ENCODE measurements at places on chromosomes 16 and 17.

GRCh38 chr16:57798953-57799599, 3.2 kb downstream of the KIFC3 start:
- no peak overlapping the region for H3K27ac ChIP-seq
- H3K4me1 ChIP-seq: peaks cover 27% of the 10 kb centered on the region
- no peaks in the 10 kb centered on the region for H3K36me3 ChIP-seq
- DNase-seq: no peak
- H3K4me3 ChIP-seq: no peak overlapping the region

- no peaks in the 10 kb centered on the region for H3K4me1 ChIP-seq
- H3K27ac ChIP-seq: no peak overlapping the region
- H3K27me3 ChIP-seq: no peaks in the 10 kb centered on the region
Observed at GRCh38 chr17:40463122-40463550, 19.9 kb downstream of the IGFBP4 start.

DNA sequence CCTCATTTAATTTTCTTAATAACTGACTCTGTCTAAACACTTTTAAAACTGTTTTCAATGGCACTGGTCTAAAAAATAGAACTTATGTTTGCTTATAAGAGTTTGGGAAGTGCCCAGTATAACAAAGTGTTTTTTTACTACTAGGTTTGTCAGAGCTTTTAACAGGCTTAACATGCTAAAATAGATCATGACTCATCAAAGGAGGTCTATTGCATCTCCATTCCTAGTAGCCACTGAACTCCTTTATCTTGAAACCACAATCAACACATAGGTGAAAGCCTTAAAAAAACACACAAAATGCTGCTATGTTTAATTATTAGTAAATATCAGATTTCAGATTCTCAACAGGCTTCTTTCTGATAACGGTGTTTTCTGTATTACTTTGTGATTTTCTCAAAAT, 196.4 kb upstream of the KIF2B start:
- H3K27me3 ChIP-seq: no peaks in the 10 kb centered on the region
- no peaks in the 10 kb centered on the region for H3K36me3 ChIP-seq
- no peak for DNase-seq
- H3K27ac ChIP-seq: no peak overlapping the region

DNA sequence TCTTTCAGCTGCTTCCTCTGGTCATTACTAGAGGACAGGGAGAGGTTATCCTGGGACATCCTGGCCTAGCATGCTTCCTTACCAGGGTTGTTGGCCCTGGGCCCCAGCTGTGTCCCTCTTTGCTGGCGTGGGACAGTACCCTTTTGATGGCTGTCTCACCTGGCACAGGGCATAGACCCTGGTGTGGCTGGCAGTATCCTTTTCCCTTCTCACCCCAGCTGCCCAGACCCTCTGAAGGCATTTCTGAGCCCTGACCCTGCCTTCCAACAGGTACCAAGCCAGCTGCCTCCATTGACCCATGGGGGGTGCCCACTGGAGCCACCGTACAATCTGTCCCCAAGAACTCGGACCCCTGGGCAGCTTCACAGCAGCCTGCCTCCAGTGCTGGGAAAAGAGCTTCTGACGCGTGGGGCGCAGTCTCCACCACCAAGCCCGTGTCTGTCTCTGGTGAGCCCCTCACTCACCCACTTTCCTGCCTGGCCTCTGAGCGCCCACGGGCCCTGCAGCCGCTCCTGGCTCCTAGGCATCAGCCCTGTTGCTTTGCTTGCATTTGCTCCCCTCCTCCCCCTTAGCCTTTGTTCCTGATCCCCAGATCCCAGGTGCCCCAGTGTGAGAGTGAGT, 34.0 kb downstream of the B9D1 start:
- H3K4me3 ChIP-seq: no peak overlapping the region
- no peaks in the 10 kb centered on the region for H3K36me3 ChIP-seq
- peaks cover 4% of the 10 kb centered on the region for H3K4me1 ChIP-seq
- H3K27me3 ChIP-seq: no peaks in the 10 kb centered on the region
- H3K27ac ChIP-seq: no peak overlapping the region
- DNase-seq: no peak

DNA sequence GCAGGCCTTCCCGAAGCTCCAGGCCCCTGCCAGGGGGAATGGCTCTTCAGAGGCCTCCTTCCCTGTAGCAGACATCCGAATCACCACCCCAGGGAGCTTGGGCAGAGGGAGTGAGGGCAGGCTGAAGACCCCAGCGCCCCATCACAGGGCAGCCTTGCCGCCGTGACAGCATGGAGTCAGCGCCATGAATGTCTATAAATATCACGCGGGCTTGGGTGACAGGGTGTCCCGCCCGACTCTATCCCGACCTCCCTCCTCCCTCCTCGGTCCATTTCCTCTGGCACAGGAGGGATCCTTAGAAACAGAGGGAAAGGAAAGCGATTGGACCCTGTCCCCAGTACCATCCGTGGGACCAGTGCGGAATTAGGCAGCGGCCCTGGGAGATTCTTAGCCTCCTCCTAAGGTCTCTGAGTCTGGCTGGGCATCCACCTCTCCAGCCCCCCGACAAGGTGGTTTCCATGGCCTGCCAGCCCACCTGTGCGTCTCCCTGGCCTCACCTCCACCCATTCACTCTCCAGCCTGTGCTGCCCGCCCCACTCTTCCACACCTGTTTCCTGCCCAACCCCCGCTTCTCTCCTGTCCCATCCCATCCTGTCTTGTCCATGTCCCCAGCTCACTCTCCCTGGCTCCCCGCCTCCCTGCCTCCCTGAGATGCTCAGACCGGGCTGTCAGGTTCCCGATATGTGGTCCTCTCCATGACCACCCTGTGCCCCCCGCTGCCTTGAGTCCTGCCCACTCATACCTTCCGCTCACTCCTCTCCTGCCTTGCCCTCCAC, 5.1 kb downstream of the ATP2A1 start:
- H3K27me3 ChIP-seq: peaks cover 12% of the 10 kb centered on the region
- peaks cover 5% of the 10 kb centered on the region for H3K36me3 ChIP-seq
- no peak for DNase-seq

DNA sequence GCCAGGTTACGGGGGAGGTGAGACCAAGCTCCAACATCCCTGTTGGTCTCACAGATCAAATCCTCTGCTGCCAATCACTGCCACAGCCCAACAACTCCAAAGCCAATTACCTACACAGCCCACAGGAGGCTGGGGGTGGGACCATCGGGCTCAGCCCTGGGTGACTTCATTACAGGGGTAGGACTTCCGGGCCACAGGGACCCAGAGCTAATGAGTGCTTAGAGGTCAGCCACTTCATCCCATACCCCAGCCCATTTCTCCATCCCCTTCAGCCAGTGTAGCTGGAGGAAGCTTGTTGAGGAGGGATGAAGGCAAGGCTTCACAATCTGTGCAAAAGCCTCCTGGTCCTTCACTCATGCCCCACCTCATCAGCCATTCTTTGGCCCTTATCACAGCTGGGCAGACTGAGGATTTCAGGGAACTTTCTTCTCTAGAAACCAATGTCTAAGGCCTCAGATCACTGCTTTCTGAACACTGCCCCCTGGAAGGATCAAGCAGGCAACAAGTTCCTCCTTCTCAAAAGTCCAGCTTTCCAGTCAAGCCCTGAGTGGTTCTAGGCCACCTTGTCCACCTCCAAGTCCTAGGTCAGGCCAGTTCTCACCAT, 5.8 kb downstream of the FOXN1 start:
- no peak for DNase-seq
- H3K4me3 ChIP-seq: no peak overlapping the region
- H3K36me3 ChIP-seq: no peaks in the 10 kb centered on the region

DNA sequence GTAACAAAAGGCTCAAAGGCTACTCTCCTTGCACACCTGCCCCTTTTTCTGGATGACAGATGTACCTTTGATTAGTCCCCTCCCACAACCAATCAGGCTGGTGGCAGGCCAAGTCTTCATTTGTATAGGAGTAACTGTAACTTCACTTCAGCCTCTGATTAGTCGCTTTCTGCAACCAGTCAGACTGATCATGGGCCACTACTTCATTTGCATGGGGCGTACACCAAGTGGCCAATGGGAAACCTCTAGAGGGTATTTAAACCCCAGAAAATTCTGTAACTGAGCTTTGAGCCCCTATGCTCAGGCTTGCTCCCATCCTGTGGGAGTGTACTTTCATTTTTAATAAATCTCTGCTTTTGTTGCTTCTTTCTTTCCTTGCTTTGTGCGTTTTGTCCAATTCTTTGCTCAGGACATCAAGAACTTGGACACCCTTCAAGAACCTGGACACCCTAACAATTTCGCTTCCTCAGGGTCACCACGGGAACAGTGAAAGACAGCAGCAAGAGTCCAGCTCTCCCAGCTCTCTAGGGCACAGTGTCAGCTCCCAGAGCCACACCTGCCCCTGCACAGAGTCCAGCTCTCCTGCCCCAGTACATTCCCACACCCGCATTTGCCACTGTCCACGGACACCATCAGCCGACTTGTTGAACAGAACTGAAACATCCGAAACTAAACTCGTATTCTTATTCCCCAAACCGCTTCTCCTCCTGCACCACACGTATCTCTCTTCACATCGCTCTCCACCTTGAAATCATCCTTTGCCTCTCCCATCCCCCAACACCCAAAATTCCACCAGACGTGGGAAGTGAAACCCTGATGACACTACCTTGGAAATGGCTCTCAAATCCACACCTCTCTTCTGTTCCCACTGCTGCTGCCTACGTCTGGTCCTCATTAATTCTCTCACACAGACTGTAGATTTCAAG, 53.4 kb downstream of the ABCC12 start:
- no peak overlapping the region for H3K27ac ChIP-seq
- no peak for DNase-seq
- peaks cover 38% of the 10 kb centered on the region for H3K27me3 ChIP-seq
- peaks cover 14% of the 10 kb centered on the region for H3K4me1 ChIP-seq
- no peaks in the 10 kb centered on the region for H3K36me3 ChIP-seq

- H3K36me3 ChIP-seq: no peaks in the 10 kb centered on the region
- no peak for DNase-seq
- no peak overlapping the region for H3K27ac ChIP-seq
- no peak overlapping the region for H3K4me3 ChIP-seq
- peaks cover 8% of the 10 kb centered on the region for H3K27me3 ChIP-seq
Observed at GRCh38 chr17:6480303-6480675, 36.0 kb downstream of the PIMREG start.

- H3K4me3 ChIP-seq: no peak overlapping the region
- H3K27ac ChIP-seq: no peak overlapping the region
- peaks cover 68% of the 10 kb centered on the region for H3K36me3 ChIP-seq
- no peaks in the 10 kb centered on the region for H3K27me3 ChIP-seq
- no peak for DNase-seq
Observed at GRCh38 chr16:23676924-23677480, 1.7 kb upstream of the PLK1 start.

DNA sequence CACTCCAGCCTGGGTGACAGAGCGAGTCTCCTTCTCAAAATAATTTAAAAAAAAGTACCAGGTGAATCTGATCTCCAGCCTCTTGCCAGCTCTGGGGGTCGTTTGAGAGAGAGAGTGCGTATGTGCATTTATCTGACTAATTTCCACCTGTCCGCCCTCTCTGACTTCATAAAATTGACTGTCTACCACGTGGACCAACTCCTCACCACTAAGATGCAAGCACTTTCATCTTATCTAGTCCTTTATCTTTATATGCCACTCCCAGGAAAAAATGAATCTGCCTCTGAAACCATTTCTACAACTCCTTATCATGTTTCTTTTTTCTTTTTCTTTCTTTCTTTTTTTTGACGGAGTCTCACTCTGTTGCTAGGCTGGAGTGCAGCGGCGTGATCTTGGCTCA, 55.8 kb downstream of the HS3ST3A1 start:
- peaks cover 48% of the 10 kb centered on the region for H3K27me3 ChIP-seq
- no peaks in the 10 kb centered on the region for H3K4me1 ChIP-seq
- no peak for DNase-seq
- H3K4me3 ChIP-seq: no peak overlapping the region

- H3K4me3 ChIP-seq: no peak overlapping the region
- peak overlapping the region; percentile 40 for H3K27ac ChIP-seq
- H3K4me1 ChIP-seq: peaks cover 2% of the 10 kb centered on the region
- no peaks in the 10 kb centered on the region for H3K27me3 ChIP-seq
Observed at GRCh38 chr17:82003411-82004381, 19.0 kb downstream of the CENPX start.

DNA sequence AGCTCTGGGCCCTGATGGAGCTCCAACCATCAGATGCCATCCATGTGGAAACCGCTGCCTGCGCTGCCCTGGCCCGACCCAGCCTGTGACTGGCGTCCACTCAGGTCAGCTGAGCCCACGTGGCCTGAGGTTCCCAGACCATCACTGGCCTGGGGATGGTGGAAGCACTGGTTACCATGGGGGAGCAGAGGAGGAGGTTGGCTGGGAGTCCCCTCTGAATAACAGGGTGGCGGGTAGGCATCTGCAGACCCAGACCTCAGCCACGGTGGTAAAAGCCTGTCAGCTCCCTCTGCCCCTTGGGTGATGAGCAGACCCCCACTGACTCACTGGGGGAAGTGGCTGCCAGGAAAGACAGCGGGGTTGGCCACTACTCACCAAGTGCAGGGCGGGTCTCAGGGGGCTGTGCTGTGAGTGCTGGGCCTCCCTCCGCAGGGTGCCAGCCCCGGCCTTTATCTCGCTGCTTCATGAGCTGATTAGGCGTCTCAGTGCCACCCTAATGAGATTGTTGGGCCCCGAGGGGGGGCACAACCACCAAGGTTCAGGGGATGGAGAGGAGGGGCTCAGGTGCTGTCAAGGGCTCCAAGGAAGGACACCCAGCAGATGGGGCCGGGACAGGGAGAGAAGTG, at the start of gene PDE6G:
PDE6G (minus strand) TSS at position 425 of the 626 bp plus-strand sequence. CDS start 3,237 bp downstream, outside the sequence.
- H3K27ac ChIP-seq: no peak within 1 kb of the TSS
- H3K4me3 ChIP-seq: no peak within 1 kb of the TSS
- H3K27me3 ChIP-seq: peaks cover 17% of the 10 kb centered on the region

DNA sequence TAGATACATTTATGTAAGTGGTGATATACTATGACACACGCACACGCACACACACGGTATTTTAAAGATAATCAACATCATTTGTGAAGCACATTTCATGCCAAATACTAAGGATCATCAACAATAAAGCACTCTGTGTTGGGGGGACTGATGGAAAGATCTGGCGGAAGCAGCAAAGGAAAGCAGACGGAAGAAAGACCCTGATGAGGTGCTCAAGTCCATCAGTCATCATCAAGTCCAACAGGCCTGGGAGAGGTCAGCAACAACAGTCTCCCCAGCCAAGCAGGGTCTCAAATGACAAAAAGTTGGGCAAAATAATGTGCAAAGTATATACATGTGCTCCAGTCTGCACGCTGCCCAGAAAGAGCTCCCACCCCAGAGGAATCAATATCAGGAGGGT, 55.5 kb downstream of the HIC1 start:
- H3K27ac ChIP-seq: no peak overlapping the region
- no peak for DNase-seq
- peaks cover 18% of the 10 kb centered on the region for H3K4me1 ChIP-seq
- H3K4me3 ChIP-seq: no peak overlapping the region
- peaks cover 18% of the 10 kb centered on the region for H3K36me3 ChIP-seq

All from activated T-cell treated with anti-CD3 and anti-CD28 coated beads, Interleukin-2, amount 50 U/mL, for 24 hours (primary cell).